Stimulated activated CD4-positive, alpha-beta T cell treated with anti-CD3 and anti-CD28 coated beads, Interleukin-4, amount 100 ng/mL, for 1 hour (primary cell): ENCODE measurements at places on chromosomes 1 and 21.

DNA sequence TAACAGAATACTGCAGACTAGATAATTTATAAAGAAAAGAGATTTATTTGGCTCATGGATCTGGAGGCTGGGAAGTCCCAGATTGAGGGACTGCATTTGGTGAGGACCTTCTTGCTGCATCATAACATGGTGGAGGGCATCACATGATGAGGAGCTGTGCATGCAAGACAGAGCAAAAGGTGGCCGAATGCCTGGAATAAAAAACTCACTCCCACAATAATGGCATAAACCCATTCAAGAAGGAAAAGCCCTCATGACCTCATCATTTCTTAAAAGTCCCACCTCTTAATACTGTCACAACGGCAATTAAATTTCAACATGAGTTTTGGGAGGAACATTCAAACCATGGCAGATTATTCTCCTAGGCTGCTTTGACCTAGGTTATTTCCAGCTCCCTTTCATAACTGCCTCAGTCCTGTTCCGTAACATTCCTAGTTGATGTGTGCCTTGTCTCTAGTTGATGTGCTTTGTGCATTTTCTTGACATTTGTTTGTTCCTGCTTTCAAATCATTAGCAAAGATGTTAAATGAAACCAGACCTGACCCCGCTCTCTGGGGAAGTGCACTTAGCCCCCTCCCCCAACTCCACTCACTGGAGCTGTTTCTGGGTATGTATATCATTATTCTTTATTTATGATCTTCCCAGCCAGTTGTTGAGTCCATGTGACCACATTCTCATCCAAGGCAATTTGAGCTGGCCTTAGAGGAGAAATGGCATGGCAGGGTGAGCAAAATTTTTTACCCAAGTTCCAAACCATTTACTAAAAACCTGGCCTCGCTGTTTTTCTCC, 148.5 kb downstream of the GDAP2 start:
- no peak for DNase-seq

- no peak for DNase-seq
Observed at GRCh38 chr1:65470766-65471165, 50.3 kb downstream of the LEPR start.

GRCh38 chr1:201039876-201040275, 16.4 kb upstream of the KIF21B start:
- no peak for DNase-seq

DNA sequence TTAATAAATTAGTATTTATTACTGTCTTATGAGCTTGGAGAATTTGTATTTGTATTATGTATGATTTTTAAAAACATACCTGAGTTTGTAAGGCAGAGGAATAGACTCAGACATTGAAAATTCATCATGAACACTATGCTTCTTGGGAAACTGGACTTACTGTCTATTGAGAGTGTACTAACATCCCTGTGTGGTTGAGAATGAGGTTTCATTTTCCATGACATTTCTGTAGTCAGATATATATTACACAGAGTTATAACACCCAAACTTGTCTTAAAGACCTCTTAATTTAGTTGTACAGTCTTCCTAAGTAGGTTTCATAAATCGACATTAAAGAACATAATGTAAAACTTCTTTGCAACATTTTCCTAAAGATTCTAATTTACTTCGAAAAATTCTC, 30.0 kb downstream of the PPP2R5A start:
- no peak for DNase-seq

GRCh38 chr1:168520832-168521231, 23.0 kb downstream of the XCL2 start:
- DNase-seq, result no peak

- no peak for DNase-seq
Observed at GRCh38 chr1:172909606-172910326, 141.0 kb downstream of the TNFSF18 start.

DNA sequence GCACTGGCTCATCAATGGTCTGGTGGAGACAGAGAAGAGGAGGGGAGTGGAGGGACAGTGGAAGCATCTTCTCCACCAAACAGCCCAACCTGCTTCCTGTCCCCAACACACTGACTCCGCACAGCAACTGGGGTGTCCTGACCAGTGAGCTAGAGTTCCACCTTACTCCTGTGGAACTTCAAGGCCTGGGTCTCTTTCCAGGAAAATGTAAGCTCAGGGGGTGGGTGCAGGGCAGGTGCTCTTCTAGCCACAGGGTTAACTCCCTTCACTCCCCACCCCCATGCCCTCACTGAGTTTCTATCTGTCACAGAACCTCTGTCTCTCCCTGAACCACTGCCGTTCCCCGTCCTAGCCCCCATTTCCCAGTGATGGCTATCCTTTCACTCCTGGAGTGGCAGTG, 876 bp downstream of the MOB3C start:
- DNase-seq, result no peak

DNA sequence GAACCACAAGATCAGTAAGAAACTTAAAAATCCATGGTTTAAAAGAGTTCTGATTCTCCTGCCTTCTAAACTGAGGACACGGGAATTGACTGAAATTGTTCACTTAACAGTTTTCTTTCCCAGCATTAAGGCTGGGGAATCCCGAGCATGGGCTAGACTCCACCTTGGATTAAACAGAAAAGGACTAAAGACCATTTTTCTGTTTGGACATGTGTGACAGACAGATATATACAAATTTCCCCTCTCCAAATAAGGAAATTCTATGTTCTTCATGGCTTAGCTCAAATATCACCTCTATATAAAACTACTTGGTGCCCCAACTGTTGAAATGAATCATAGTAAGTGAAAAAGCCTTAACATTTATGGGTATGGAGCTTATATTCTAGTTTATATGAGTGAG, 85.0 kb downstream of the UROD start:
- DNase-seq, result no peak
